ENCODE measurements at places on chromosomes 2 and 18. TPM values are rescaled to one million over a fixed set of nuclear protein-coding genes. Genes with fewer than 3 reads are reported as not detected.

The ARHGAP25 gene
- 0.19 TPM for total RNA-seq

The NMUR1 gene
- not detected for total RNA-seq

The DNAH6 gene
- total RNA-seq = 0.14 TPM

The KCNG2 gene
- total RNA-seq = not detected

The PTRHD1 gene
- 62.4 TPM for total RNA-seq

The NYAP2 gene
- total RNA-seq = not detected

The DCC gene
- not detected for total RNA-seq

The B3GNT7 gene
- 2.0 TPM for total RNA-seq

The PRKAG3 gene
- not detected for total RNA-seq

The SATB2 gene
- 3.4 TPM for total RNA-seq

The ST6GAL2 gene
- total RNA-seq = 14.9 TPM

The CCDC138 gene
- total RNA-seq = 8.1 TPM
